ENCODE measurements at places on chromosomes 3 and 15. TPM values are rescaled to one million over a fixed set of nuclear protein-coding genes. Genes with fewer than 3 reads are reported as not detected.

DNA sequence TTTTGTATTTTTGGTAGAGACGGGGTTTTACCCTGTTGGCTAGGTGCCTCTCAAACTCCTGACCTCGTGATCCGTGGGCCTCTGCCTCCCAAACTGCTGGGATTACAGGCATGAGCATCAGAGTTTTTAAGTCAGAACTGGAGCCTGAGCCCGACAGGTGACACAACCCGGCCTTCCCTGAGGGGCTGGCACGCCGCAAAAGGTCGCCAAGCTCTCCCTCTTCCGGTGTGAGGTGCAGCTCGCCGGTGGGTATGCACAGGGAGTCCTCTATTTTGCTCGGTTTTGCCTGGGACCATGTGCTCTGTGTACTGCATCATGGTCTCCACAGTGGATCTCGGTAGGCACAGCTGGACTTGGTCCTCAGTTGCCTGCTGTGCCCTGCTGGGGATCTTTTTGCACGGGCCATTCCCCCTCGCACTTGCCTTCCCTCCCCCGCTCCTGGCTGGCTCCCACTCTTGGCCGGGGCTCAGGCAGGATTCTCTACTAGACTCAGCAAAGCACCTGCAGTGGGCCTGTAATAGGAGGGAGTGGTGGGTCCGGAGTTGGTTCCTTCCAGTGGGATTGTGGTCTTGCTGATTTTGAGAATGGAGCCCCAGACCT lies 101.2 kb upstream of the KLF13 start:
- H3K4me1 ChIP-seq: peaks cover 12% of the 10 kb centered on the region
- DNase-seq: no peak
- H3K27me3 ChIP-seq: no peaks in the 10 kb centered on the region

DNA sequence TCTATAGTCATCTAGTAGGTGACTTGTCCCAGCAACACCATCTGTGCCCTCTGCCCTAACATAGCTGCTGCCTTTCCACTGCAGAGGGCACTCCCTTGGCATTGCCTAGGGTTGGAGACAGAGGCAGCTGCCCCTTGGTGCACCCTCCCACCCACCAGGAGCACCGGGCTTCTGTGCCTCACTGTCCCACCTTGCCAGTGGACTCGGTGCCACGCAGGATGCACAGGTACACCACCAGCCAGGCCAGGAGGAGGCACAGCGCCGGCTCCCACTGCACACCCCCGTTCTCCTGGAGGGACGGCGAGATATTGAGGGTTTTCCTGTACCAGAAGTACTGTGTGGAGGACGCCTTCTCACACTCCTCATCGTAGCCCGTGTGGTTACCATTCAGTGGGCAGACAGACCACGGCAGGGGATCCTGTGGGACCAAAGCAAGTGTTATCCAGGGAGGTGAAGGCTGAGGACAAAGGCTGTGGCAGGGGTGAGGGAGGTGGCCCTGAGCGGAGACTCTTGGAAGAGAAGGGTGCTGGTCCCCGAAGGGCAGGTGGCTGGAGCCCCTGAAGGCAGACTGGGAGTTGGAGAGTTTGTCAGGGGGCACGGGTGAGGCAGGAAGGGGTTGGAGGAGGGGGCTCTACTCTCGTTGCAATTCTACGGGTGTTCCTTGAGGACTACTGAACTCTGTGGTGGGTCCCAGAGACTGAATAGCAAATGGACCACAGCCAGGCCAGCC lies 20.6 kb downstream of the SLC6A20 start:
- peaks cover 29% of the 10 kb centered on the region for H3K27me3 ChIP-seq
- H3K27ac ChIP-seq: no peak overlapping the region
- H3K4me3 ChIP-seq: no peak overlapping the region
- peaks cover 16% of the 10 kb centered on the region for H3K4me1 ChIP-seq
- no peaks in the 10 kb centered on the region for H3K36me3 ChIP-seq
- DNase-seq: no peak

DNA sequence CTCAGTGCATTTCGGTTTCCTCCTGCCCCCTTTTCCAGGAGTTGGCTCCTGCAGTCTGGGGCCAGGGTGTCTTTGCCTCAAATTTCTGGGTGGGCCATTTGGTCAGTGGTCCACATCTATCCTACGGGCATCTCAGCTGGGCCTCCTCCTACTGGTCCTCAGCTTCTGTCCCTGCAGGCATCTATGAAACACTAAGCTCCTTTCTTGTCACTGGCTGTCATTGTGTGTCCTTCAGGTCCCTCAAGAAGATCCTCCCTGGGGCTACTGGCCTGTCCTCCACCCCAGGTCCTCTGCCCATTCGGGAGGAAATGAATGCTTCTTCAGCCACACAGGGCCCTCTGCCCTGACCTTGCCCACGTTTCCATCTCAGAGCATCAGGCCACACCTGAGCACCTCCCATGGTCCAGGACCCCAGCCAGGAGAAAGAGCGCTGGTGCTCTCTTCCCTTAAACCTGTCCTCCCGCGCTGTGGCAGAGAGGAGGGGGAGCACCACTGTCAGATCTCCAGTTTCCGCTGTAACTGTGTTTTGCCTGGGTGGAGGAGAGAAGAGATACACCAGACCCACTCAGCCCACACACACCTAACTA lies 1.8 kb downstream of the PRR23E start:
- no peak for DNase-seq
- no peaks in the 10 kb centered on the region for H3K4me1 ChIP-seq
- H3K27me3 ChIP-seq: peaks cover 6% of the 10 kb centered on the region
- H3K27ac ChIP-seq: no peak overlapping the region

- peaks cover 3% of the 10 kb centered on the region for H3K27me3 ChIP-seq
- DNase-seq: no peak
- H3K4me3 ChIP-seq: no peak overlapping the region
- H3K36me3 ChIP-seq: no peaks in the 10 kb centered on the region
These were observed 8.8 kb downstream of the SNTN start for GRCh38 chr3:63661242-63661641.

DNA sequence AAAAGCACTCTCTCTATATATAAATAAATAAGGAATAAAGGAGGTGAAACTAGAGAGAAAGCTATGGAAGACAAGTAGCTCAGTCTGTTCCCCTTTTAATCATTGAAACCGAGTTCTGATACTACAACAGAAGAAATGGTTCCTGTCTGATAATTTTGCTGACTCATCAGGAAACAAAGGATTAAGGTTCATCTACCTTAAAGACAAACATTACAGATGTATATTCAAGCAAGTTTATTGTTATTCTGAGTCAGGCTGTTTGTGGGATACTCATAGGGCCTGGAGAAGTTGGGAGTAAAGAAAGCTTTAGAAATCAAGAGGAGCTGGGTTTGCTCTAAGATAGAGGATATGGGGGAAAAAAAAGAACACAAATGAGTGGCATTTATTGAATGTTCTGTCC lies 566.0 kb downstream of the ROBO2 start:
- no peak for DNase-seq
- no peaks in the 10 kb centered on the region for H3K4me1 ChIP-seq
- no peak overlapping the region for H3K27ac ChIP-seq
- H3K4me3 ChIP-seq: no peak overlapping the region

DNA sequence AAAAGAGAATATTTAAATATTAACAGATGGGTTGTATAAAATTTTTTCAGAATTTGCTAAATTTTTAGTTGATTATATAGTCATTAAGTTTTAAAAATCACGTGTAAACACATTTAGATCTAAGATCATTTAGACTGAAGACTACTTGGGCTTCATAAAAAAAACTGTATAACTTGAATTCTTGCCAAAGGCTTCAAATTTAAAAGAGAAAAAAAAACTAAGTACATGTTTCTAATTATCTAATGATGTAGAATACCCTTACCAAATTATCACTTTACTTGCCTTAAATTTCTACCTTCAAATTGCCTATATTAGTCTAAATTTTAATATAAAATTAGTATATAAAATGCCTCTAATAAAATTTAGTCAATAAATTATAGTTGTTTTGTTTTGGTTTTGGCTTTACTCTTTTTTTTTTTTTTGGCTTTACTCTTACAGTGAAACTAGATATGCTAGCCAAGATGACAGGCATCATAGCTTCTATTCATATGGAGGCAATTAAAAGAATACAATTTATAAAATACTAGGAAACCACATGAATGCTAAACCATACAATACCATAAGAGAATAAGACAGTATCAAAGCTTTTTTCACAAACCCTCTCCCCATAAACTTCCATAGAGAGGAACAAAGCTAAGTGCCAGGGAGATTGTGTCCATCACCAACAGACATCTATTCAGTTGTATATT lies 183.1 kb upstream of the KCNMB2 start:
- H3K4me3 ChIP-seq: no peak overlapping the region
- H3K36me3 ChIP-seq: no peaks in the 10 kb centered on the region
- no peak for DNase-seq
- H3K4me1 ChIP-seq: no peaks in the 10 kb centered on the region
- peaks cover 2% of the 10 kb centered on the region for H3K27me3 ChIP-seq

DNA sequence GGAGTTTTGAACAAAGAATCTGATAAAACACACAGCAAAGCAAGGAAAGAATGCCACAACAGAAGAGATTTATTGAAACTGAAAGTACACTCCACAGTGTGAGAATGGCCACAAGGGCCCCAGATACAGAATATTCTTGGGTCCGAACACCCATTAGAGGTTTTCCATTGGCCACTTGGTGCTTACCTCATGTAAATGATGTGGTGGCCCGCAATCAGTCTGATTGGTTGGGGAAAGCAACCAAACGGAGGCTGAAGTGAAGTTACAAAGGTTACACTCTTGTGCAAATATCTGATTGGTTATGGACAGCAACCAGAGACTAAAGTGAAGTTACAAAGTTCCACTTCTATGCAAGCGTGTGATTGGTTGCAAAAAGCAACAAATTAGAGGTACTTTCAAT lies 20.4 kb downstream of the NSUN3 start:
- H3K4me3 ChIP-seq: peak overlapping the region; percentile 35
- no peak for DNase-seq
- H3K27ac ChIP-seq: no peak overlapping the region
- H3K36me3 ChIP-seq: peaks cover 20% of the 10 kb centered on the region

GRCh38 chr15:29039466-29040369 lies 153.9 kb downstream of the APBA2 start:
- H3K27me3 ChIP-seq: no peaks in the 10 kb centered on the region
- H3K36me3 ChIP-seq: peaks cover 6% of the 10 kb centered on the region
- H3K4me3 ChIP-seq: peak overlapping the region; percentile 26
- peaks cover 43% of the 10 kb centered on the region for H3K4me1 ChIP-seq
- DNase-seq: no peak

GRCh38 chr3:141421639-141422319 lies 53.5 kb downstream of the ZBTB38 start:
- H3K36me3 ChIP-seq: peaks cover 25% of the 10 kb centered on the region
- peaks cover 10% of the 10 kb centered on the region for H3K4me1 ChIP-seq
- H3K27me3 ChIP-seq: no peaks in the 10 kb centered on the region
- no peak overlapping the region for H3K27ac ChIP-seq
- H3K4me3 ChIP-seq: no peak overlapping the region

GRCh38 chr15:40955930-40956540 lies 2.8 kb downstream of the CHAC1 start:
- peaks cover 5% of the 10 kb centered on the region for H3K36me3 ChIP-seq
- no peak for DNase-seq
- no peak overlapping the region for H3K4me3 ChIP-seq
- no peaks in the 10 kb centered on the region for H3K27me3 ChIP-seq
- peaks cover 32% of the 10 kb centered on the region for H3K4me1 ChIP-seq
- H3K27ac ChIP-seq: peak overlapping the region; percentile 47

DNA sequence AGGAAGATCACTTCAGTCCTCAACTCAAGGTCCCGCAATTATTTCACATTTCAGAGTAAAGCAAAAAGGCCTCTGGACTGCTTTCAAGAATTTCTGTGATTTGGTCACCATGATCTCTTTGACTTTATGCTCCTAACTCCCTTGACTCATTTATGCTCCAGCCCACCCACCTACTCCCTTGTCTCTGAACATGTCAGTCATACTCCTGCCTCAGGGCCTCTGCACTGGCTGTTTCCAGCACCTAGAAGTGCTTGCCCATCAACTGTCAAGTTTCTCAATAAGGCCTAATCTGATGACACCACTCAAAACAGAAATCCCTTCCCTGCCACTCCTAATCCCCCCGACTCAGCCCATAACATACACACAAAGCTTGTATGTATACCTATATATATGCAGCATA lies 36.1 kb upstream of the CSPG5 start:
- H3K4me3 ChIP-seq: no peak overlapping the region
- no peaks in the 10 kb centered on the region for H3K27me3 ChIP-seq
- peaks cover 3% of the 10 kb centered on the region for H3K4me1 ChIP-seq
- no peak overlapping the region for H3K27ac ChIP-seq
- H3K36me3 ChIP-seq: peaks cover 21% of the 10 kb centered on the region

- no peak for DNase-seq
- H3K4me3 ChIP-seq: no peak overlapping the region
- peaks cover 3% of the 10 kb centered on the region for H3K36me3 ChIP-seq
- no peaks in the 10 kb centered on the region for H3K27me3 ChIP-seq
- H3K27ac ChIP-seq: no peak overlapping the region
- no peaks in the 10 kb centered on the region for H3K4me1 ChIP-seq
These were observed 100.8 kb downstream of the OPA1 start for GRCh38 chr3:193693774-193694173.

- H3K4me1 ChIP-seq: peaks cover 8% of the 10 kb centered on the region
- H3K4me3 ChIP-seq: no peak overlapping the region
- no peak overlapping the region for H3K27ac ChIP-seq
- no peaks in the 10 kb centered on the region for H3K27me3 ChIP-seq
- DNase-seq: no peak
These were observed 9.2 kb downstream of the CD200R1 start for GRCh38 chr3:112965656-112966055.

DNA sequence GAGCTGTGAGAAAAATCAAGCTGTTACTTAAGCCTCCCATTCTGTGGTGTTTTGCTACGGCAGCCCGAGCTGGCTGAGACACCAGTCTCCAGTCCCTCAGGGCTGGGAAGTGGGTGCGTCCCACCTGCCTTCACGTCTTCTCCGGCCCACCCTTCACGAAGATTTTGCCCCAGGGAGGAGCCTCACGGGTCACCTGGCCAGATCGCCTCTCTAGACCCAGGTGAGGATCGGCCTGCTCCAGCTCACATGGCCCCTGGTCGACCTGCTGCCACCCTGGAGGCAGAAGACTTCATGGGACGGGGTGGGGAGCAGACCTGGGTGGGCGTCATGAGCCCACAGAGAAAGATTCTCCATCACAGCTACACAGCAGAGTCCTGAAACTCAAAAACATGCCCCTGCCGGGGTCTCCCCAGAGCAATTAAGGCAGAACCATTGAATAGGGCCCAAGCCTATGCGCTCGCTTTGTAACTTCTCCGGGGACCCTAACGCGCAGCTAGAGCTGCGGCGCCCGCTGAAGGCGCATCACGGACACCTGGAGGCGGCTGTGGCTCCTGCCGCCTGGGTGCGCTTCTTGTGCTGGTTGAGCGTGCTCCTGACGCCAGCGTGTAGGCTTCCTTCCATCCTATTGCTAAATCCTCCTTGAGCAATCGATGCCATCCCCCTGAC lies 92.6 kb upstream of the ALDH1A3 start:
- H3K27ac ChIP-seq: no peak overlapping the region
- DNase-seq: no peak
- H3K4me3 ChIP-seq: no peak overlapping the region
- no peaks in the 10 kb centered on the region for H3K4me1 ChIP-seq
- peaks cover 2% of the 10 kb centered on the region for H3K27me3 ChIP-seq

Gene PLA1A
- total RNA-seq: 0.19 TPM

Gene KY
- not detected for total RNA-seq

Gene LDHAL6B
- total RNA-seq: not detected

Gene ARIH2
- 118 TPM for total RNA-seq

Gene THSD4
- total RNA-seq: not detected

Gene RCN2
- 29.6 TPM for total RNA-seq

Gene TM2D3
- total RNA-seq: 42.7 TPM

Gene KCNH8
- total RNA-seq: not detected

Gene CLEC3B
- total RNA-seq: 0.45 TPM

Gene ADAMTS17
- 7.3 TPM for total RNA-seq

Measured in activated naive CD8-positive, alpha-beta T cell treated with anti-CD3 and anti-CD28 coated beads, Interleukin-2, amount 10 ng/mL, durations not matched to agents 7 days and 5 days (primary cell).